Activated T-helper 1 cell treated with anti-CD3 and anti-CD28 coated beads, Interleukin-2, amount 50 U/mL, for 16 hours (primary cell): ENCODE measurements at places on chromosomes 4 and X.

- no peak for DNase-seq
Observed at GRCh38 chr4:7236847-7237246, 44.5 kb downstream of the SORCS2 start.

DNA sequence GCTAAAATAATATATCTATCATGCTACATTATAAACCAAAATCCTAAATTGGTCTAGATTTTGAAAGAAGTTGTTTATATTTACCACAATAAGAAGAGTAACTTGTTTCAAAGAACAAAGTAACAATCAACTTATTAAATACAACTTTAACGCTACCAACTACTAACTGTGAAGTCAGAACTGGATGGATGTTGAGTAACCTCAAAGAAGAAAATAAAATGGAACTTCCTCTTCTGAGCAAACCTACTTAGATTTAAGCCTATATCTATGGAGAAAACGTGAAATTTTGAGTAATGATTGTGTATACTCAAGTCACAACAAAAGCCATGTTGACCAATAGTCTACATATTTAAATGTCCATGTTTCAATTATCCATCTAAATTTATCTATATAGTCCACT is 25.7 kb downstream of the SH3RF1 start:
- no peak for DNase-seq

- DNase-seq = no peak
Observed at GRCh38 chr4:82865592-82865991, 25.4 kb downstream of the SEC31A start.

- no peak for DNase-seq
Observed at GRCh38 chrX:31154946-31155345, 83.1 kb upstream of the FTHL17 start.

- DNase-seq = no peak
Observed at GRCh38 chrX:49120091-49120490, 3.4 kb downstream of the GPKOW start.

DNA sequence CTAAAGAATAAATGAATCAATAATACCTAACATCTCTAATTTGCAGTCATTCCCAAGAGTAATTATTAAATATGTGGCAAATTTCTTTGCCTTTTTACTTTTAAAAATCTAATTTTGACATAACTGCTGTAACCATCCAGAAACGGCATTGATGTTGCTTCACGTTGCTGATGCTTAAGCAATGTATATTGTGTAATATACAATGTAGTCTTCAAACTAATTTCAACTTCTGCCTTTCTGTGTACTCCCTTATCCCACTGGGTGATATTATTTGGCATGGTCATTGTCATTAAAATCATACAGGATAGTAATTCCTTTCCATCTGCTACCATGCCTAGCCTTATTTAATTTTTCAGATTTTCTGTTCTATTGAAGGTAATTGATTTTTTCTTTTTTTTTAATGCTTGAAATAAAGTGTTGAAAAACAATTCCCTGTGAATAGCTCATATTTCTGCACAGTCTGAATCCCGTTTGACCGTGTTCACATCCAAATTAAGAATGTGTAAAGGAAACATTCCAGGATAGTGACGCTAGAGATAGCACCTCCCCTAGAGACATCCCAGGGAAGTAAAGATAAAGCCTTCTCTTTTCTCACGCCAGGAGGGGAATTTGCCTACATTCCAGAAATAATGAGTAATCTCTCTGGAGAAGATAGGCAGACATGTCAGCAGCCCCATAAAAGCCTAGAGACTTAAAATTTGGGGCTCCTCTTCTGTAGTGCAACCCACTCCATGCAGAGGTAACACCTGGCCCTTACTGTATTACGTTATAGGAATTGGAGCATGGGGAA is 8.6 kb downstream of the FAM200B start:
- no peak for DNase-seq

- DNase-seq = no peak
Observed at GRCh38 chr4:109708990-109709389, 5.7 kb upstream of the CASP6 start.

- no peak for DNase-seq
Observed at GRCh38 chrX:45719751-45720501, 519.2 kb upstream of the DIPK2B start.

DNA sequence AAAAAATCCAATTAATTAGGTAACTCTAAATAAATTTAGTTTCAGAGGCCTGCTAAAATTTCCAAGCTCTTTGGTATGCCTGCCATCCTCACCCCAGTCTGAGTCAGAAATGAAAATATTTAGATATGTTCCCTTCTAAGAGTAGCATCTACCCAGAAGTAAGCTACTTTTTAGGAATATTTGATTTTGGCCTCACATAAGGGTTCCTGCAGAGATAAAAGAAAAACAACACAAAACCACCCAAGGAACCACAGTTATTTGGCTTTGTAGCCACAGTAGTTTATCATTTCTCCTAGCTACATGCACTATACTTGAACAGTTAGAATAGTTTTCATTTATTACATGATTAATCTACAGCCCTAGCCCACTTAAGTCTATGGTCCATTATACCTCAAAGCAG is 192.6 kb upstream of the FAM241A start:
- no peak for DNase-seq

GRCh38 chr4:127482049-127482448 is 150.7 kb upstream of the INTU start:
- no peak for DNase-seq
